ENCODE measurements at places on chromosomes 11 and 22. TPM values are rescaled to one million over a fixed set of nuclear protein-coding genes. Genes with fewer than 3 reads are reported as not detected.
A peak's percentile ranks its signal among the peaks of the same experiment; 100 is the strongest.

- no peak for DNase-seq
- no peak overlapping the region for H3K4me3 ChIP-seq
- H3K27ac ChIP-seq, result no peak overlapping the region
- no peaks in the 10 kb centered on the region for H3K36me3 ChIP-seq
Observed at GRCh38 chr11:115590254-115590653, 86.0 kb upstream of the CADM1 start.

C11orf86 gene
- 0.38 TPM for total RNA-seq

DUSP8 gene
- total RNA-seq, result 7.4 TPM

DNA sequence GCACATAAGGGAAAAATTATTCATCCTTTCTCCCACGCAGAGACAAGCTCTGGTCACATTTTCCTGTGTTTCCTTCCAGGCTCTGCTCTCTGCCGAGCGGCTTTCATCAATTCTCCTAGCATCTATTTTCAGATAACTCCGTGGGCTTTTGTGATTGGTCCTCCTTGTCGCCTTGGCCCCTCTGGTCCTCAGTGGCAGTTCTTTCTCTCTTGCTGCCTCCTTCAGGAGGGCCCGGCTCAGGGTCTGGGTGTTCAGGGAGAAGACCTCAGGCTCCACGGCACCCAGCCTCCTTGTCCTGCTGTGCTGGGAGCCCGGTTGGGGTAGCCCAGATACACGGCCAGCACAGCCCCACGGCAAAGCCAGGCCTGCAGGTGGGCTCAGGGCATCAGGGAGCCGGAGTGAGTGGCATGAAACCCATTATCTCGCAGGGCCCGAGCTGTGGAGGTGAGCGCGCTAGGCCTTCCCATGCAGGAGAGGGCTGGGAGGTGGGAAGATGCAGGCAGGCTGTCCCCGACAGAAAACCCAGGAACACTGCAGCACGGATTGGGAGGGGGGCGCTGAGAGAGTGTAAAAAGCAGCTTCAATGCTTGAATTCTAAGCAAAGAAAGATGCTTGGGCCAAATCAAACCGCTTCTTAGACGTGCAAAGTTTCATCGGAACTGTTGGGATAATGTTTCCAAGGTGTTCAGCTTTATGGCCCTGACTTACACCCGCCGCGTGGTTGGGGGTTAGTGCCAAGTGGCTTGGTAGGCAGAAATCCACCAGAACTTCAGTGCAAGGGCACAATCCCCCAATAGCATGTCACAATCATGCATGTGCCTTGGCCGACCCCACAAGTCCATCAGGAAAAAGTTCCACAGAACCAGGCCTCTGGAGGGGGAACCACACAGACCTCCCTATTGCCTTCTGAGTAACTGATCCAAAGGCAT, 81.9 kb upstream of the WNT7B start:
- peak overlapping the region; percentile 53 for H3K27ac ChIP-seq
- peak overlapping the region; percentile 71 for H3K4me3 ChIP-seq
- peak; percentile 20 for DNase-seq
- H3K36me3 ChIP-seq, result no peaks in the 10 kb centered on the region

- H3K36me3 ChIP-seq, result no peaks in the 10 kb centered on the region
- H3K4me3 ChIP-seq, result no peak overlapping the region
Observed at GRCh38 chr22:17698948-17699347, 60.4 kb downstream of the BCL2L13 start.

LUZP2 gene
- total RNA-seq, result not detected

Data from pancreas (tissue), 10 donors.